ENCODE measurements at places on chromosomes 1 and 21.

GRCh38 chr1:208837242-208837641, 593.1 kb upstream of the PLXNA2 start:
- DNase-seq = no peak

- DNase-seq = no peak
Observed at GRCh38 chr1:4019606-4020331, 119.7 kb upstream of the C1orf174 start.

- DNase-seq = no peak
Observed at GRCh38 chr1:115036814-115037507, 7.3 kb downstream of the TSHB start.

GRCh38 chr1:54329312-54330003, 76.7 kb downstream of the SSBP3 start:
- no peak for DNase-seq

DNA sequence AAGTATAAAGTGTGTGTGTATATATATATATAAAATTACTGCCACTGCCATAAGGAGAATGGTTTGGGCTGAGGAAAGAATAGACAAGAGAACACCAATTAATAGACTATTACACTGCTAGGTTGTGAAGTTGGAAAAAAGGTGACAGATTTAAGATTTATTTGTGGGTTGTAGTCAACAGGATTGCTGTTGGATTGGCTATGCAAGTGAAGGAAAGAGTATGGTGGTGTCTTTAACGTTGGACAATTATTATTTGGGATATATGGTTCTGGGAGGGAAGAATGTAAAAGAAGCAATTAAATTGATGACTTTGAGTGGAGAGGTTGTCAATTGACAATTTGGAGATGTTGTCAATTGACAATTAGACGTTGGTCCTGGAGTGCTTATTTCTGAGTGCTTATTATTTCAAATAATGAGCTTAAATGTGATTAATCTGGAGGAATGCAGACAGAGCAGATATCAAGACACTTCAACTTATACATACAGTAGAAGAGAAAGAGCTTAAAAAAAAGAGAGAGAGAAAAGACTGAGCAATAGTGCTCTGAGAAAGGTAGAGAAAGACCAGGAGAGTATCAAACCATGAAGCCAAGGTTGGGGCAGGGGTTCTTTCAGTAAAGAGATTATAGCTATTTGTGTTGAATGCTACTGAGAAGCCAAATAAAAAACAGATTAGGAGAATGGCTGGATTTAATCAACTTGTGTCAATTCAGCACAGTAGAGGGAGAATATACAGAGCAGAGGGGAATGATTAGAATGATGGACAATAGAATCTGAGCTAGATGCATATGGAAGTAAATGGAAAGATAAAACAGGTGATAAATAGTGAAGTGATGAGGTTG, 9.7 kb downstream of the PTGS2 start:
- no peak for DNase-seq

All from activated CD8-positive, alpha-beta memory T cell treated with anti-CD3 and anti-CD28 coated beads for 4 hours (primary cell).